ENCODE measurements at places on chromosomes 6 and 20. TPM values are rescaled to one million over a fixed set of nuclear protein-coding genes. Genes with fewer than 3 reads are reported as not detected.

The RIPPLY2 gene
- total RNA-seq = 3.2 TPM

The PI16 gene
- total RNA-seq = 1.5 TPM

The ARMH2 gene
- not detected for total RNA-seq

The FAM50B gene
- total RNA-seq = 2.0 TPM

The COL9A3 gene
- 0.60 TPM for total RNA-seq

The RBM39 gene
- 254 TPM for total RNA-seq

The ZNF184 gene
- total RNA-seq = 16.1 TPM

The TBXT gene
- total RNA-seq = 0.19 TPM

The C6orf58 gene
- not detected for total RNA-seq

The STX16 gene
- 32.3 TPM for total RNA-seq

The WFDC2 gene
- not detected for total RNA-seq

The EYA2 gene
- 1.9 TPM for total RNA-seq

The SLC17A3 gene
- total RNA-seq = not detected

The AVP gene
- not detected for total RNA-seq

The PRDM13 gene
- 0.34 TPM for total RNA-seq

The CLIC5 gene
- total RNA-seq = 0.41 TPM

The HLA-DRB1 gene
- total RNA-seq = not detected

The LYRM4 gene
- total RNA-seq = 28.9 TPM

The KCNK16 gene
- total RNA-seq = not detected

The RSPH3 gene
- 4.3 TPM for total RNA-seq

The OR2J3 gene
- 0.21 TPM for total RNA-seq

The RAB5IF gene
- 39.6 TPM for total RNA-seq

The ZKSCAN3 gene
- total RNA-seq = 3.1 TPM

The ATP5F1E gene
- total RNA-seq = 74.0 TPM

The RPRD1B gene
- 12.7 TPM for total RNA-seq

The CALHM6 gene
- 0.82 TPM for total RNA-seq

The MUC22 gene
- total RNA-seq = not detected

The CASS4 gene
- total RNA-seq = 0.47 TPM
